ENCODE measurements at places on chromosomes 7 and 10.

GRCh38 chr10:116742367-116743265 is at the start of gene HSPA12A:
HSPA12A (minus strand) TSS chr10:116742566; CDS start chr10:116742469, 97 bp downstream.
- no peak for DNase-seq

GRCh38 chr7:155222061-155222460 is 75.6 kb upstream of the INSIG1 start:
- no peak for DNase-seq

DNA sequence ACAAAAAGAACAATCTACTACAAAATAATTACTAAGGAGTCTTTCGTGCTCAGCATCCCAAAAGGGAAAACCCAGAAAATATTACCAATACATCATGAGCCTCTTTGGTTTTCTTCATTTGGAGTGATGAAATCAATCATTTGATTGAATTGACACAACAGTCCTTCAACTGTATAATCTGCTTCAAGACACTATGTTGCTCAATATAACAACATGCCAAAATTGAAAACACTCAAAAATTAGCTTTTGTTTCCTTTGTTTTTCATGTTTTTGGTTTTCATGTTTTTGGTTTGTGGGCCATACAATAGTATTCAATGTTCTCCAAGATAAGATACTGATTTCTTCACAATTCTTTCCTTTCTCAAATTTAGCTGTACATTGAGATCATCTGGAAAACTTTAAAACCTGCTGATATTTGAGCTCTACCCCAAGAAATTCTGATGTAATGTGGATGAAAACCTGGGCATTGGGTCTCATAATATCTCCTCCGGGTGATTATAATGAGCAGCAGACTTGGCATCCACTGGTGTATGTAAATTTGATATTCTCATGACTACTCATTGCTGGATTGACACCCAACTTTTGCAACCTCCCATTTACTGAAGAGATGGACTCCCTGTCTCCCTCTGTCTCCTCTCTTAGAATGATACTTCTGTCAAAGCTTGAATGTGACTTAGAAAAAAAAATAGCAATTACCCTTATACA is 4.6 kb downstream of the SOSTDC1 start:
- no peak for DNase-seq

- DNase-seq: no peak
Measured at GRCh38 chr7:126157391-126157790, 1095.3 kb downstream of the GRM8 start.

DNA sequence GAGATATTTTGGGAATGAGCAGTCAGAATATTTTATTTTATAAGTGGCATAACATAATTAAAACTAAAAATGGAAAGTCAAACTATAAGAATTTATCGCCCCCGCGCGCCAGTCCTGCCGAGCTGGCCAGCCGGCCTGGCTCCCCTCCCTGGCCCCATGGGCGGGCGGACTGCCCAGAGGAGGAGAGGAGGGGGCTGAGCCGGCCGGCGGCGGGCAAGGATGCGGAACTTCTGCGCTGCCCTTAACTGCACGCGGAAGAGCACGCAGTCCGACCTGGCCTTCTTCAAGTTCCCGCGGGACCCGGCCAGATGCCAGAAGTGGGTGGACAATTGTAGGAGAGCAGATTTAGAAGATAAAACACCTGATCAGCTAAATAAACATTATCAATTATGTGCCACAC is 96.8 kb downstream of the DKK1 start:
- no peak for DNase-seq

- no peak for DNase-seq
Measured at GRCh38 chr10:36271627-36272340, 629.7 kb upstream of the FZD8 start.

- no peak for DNase-seq
Measured at GRCh38 chr10:114278884-114279191, 39.8 kb downstream of the VWA2 start.

DNA sequence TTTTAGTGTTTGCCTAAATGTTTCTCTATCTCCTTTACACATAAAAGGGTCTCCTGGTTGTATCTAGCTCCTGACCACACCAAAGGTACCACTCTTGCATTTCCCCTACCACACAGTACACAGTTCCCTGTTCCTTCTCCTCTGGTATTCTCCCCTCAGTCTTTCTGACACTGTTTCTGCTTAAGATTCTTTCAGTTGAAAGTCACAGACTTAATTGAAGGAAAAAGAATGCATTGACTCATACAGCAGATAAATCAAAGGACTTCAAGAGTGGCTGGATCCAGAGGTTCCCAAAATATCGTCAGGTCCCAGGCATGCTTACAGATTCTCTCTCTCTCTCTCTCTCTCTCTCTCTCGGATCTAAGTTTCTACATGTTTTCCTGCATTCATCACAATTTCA is 185.6 kb upstream of the LRGUK start:
- no peak for DNase-seq

GRCh38 chr10:11782793-11783557 is 40.2 kb upstream of the PROSER2 start:
- peak; percentile 29 for DNase-seq

DNA sequence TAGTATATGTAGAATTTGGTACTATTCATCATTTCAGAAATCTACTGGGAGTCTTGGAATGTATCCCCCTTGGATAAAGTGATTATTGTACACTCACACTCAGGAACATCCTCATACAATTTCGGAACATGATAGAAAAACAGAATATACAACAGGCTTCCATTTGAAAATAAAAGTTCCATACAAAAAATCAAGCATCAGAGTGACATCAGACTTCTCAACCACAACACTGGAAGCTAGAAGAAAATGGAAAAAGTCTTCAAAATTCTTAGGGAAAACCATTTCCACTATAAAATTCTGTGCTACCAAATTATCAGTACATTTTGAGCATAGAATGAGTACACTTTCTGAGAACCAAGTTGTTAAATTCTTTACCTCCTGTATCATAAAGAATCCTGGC is 8.8 kb downstream of the LYZL1 start:
- no peak for DNase-seq

- no peak for DNase-seq
Measured at GRCh38 chr10:130809761-130810515, 501.6 kb downstream of the TCERG1L start.

DNA sequence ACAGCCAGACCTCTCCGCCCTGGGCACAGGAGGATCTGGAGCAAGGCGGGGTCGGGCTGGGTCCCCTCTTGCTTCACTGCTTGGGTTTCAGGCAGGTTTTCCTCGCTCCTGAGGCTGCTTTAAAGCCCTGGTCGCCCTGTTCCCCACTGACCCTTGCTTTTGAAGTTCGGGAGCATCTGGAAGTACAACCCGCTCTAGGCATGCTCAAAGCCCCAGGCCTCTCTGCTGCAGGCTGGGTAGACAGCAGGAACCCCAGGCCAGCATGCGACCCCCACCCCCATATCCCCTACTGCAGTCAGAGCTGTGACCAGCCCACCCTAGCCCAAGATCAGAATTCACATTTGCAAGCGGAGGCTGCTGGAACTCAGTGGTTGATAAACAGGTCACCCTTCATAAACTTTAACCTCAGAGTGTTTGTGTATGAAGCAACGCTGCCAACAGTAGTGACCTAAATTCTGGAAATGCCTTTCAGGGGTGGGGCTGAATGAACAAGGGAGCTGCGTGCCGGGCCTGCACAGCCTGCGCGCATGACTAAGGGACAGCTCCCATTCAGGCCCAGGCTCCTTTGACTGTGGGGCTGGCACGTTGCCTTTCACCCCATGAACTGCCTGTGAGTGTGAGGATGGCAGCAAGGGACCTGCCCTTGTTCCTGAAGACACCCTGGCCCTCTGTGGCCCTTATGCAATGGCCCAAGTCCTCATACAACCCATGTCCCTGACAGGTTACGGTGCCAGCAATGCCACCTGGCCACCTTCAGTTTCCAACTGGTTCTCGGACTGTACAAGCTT is 52.5 kb downstream of the PROSER2 start:
- no peak for DNase-seq

- no peak for DNase-seq
Measured at GRCh38 chr10:78458983-78459638, 425.4 kb downstream of the RPS24 start.
